ENCODE measurements at places on chromosomes 11 and 22.

- no peak for DNase-seq
- no peak overlapping the region for H3K27ac ChIP-seq
- H3K4me1 ChIP-seq = peaks cover 22% of the 10 kb centered on the region
- no peaks in the 10 kb centered on the region for H3K36me3 ChIP-seq
Measured at GRCh38 chr22:18113680-18114394, 3.2 kb downstream of the TUBA8 start.

DNA sequence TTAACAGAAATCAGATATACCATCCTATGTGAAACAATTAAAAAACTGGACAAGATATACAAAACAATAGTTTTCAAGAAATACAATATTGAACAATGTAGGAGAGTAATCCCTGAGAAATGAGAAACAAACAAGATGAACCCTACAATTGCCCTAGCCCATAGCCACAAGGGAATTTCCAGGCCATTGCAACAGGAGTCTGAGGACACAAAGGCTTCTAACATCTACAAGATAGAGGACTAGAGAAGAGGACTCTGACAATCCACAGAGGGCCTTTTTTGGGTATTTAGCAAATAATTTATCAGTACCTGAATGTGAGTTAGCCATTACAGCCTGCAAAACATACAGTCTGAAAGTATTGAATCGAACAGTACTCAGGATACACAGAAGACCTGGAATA, 251.7 kb downstream of the GRM5 start:
- no peak overlapping the region for H3K27ac ChIP-seq
- H3K27me3 ChIP-seq = no peaks in the 10 kb centered on the region
- H3K36me3 ChIP-seq = no peaks in the 10 kb centered on the region
- no peaks in the 10 kb centered on the region for H3K4me1 ChIP-seq
- DNase-seq = no peak

- H3K27ac ChIP-seq = no peak overlapping the region
- H3K4me3 ChIP-seq = no peak overlapping the region
- peaks cover 32% of the 10 kb centered on the region for H3K27me3 ChIP-seq
- peaks cover 18% of the 10 kb centered on the region for H3K4me1 ChIP-seq
- DNase-seq = no peak
Measured at GRCh38 chr22:39991159-39991860, 3.4 kb upstream of the FAM83F start.

DNA sequence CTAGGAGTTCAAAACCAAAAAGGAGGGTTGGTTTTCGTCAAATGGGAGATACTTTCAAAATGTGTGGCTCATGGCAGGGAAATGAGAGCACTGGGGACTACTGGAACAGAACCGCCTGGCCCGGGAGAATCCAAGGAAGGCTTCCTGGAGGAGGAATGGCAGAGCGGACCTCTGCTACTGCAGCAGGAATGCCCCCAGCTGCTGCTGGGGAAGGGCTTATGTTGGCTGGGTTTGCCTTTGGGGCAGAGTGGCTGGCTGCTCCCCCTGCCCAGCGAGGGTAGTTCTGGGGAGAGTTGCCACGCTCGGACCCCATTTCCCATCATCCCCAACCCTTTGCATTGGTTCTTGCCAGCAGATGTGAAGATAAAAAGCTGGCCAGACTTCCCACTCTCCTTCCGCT, 10.6 kb upstream of the APOBEC3A start:
- peak; percentile 28 for DNase-seq
- peaks cover 4% of the 10 kb centered on the region for H3K4me1 ChIP-seq
- no peak overlapping the region for H3K27ac ChIP-seq
- H3K36me3 ChIP-seq = no peaks in the 10 kb centered on the region
- H3K4me3 ChIP-seq = no peak overlapping the region

DNA sequence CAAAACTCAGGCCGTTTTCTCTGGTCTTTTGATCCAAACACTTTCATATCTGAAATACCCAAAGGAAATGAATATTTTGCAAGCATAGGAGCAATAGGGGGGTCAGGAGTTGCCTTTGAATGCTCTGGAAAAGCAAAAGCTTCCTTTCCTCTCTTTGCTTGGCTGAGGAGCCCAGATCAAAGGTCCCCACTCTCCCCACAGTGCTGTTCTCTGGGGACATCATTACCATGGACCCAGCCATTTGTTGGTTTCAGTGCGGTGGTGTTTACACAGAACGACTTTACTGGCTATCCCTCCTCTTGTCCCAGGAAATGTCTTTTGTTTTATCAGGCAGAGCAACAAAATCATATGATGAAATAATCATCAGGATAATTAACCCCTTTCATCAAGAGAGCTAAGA, 1089.1 kb downstream of the TBC1D22A start:
- H3K4me1 ChIP-seq = peaks cover 29% of the 10 kb centered on the region
- DNase-seq = no peak
